ENCODE measurements at places on chromosomes 13 and 19. TPM values are rescaled to one million over a fixed set of nuclear protein-coding genes. Genes with fewer than 3 reads are reported as not detected.

GRCh38 chr13:37395544-37395943 lies 203.0 kb downstream of the POSTN start:
- DNase-seq, result no peak

The ATP4A gene
- polyA plus RNA-seq, result 0.41 TPM

DNA sequence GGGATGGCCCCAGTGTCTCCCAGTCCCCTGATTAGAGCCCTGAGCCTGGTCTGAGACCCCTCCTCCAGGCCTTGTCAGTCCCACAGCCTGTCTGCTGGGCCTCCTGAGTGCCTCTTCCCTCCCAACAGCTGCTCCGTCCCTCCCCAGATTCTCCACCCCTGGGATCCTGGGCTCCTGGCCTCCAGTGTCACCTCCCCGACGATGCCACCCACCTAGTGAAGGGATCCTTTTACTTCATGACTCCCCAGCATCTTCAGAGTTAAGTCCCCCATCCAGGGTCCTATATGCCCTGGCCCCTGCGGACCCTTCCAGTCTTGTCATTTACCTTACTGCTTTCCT lies 4.4 kb upstream of the PRX start:
- no peak for DNase-seq

- DNase-seq, result no peak
These were observed 15.4 kb upstream of the PRR19 start for GRCh38 chr19:42286349-42287016.

DNA sequence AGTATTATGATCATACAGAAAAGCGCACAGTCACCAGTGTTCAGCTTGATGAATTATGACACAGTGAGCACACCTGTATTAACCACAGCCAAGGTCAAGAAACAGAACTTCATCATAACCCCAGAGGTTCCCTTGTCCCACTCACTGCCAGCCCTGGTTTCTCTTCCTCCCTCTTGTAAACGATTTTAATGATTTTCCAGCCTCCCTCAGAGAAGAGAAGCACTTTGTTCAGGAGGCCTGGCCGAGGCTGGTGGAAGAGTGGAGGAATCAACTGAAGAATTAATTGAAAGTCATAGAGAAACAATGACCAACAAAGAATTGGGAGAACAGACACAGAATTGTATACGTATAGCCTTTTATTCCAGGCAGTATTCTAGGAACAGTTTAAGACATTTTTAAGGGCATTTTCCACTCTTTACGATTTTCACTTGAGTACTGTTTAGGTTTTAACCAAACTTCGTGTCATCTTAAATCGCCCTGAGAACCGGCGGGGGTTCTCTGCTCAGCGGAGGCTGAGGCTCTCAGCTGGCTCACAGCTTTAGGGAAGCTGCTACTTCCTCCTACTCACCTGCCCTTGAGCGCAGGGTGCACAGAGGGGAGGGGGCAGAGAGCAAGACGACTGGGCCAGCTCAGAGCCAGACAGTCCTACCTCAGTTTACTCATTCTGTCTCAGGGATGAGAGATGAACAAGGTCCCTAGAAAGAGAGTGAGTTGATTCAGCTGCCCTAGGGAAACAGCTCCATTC lies 108.6 kb downstream of the AKAP11 start:
- DNase-seq, result no peak

DNA sequence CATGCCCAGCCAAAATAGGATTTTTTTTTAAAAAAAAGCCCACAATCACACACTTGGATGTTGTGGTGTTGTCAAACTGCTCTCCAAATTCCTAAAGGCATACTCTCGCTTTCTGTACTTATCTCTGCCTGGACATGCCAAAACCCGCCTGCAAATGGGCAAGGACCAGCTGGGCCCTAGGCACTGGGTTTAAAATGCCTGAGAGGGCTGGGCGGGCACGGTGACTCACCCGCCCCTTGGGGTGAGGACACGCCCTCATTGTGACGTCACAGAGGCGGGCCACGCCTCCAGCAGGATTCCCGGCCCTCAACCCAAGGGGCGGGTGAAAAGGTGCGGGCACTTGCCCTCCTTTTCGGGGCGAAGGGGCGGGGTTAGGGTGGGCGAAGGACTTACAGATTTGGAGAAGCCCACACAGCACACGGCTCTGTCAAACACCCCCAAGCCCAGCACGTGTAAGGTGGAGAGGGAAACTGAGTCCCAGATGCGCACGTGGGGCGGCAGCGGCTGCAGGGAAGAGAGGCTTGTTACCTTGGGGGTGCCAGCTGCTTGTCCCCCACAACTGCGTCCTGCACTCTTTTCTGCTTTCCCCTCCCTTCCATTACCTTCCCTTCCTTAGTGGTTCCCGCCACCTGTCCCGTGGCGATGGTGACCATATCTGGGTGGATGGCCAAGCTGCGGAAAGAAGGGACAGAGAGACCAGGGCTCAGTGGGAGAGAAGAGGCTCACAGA lies 6.6 kb downstream of the EML2 start:
- peak; percentile 41 for DNase-seq

DNA sequence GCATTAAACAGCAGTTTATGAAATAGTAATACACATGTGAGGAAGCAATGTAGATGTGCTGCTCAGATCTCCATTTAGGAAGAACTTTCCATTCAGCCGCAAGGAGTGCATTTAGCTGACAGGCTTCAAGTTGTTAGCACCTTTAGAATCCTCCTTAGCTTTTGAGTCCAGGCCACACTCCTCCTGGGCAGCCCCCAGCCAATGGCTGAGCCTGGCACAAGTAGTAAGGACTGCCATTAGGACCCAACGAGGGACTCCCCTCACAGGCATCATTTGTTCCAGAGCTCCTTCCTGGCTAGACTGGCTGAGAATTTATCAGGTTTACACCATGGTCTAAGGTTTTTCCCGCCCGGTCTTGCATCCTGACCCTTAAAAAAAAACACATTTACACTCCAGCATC lies 201.4 kb downstream of the DIAPH3 start:
- DNase-seq, result no peak

GRCh38 chr13:63690672-63691071 lies 2275.0 kb upstream of the PCDH20 start:
- DNase-seq, result no peak

The ZNF431 gene
- 20.9 TPM for polyA plus RNA-seq

The PSG11 gene
- 0.36 TPM for polyA plus RNA-seq

The ZNF43 gene
- polyA plus RNA-seq, result 21.5 TPM

- DNase-seq, result peak; percentile 70
These were observed 3.1 kb upstream of the DACH1 start for GRCh38 chr13:71870100-71870499.

The POU2F2 gene
- polyA plus RNA-seq, result 20.6 TPM

DNA sequence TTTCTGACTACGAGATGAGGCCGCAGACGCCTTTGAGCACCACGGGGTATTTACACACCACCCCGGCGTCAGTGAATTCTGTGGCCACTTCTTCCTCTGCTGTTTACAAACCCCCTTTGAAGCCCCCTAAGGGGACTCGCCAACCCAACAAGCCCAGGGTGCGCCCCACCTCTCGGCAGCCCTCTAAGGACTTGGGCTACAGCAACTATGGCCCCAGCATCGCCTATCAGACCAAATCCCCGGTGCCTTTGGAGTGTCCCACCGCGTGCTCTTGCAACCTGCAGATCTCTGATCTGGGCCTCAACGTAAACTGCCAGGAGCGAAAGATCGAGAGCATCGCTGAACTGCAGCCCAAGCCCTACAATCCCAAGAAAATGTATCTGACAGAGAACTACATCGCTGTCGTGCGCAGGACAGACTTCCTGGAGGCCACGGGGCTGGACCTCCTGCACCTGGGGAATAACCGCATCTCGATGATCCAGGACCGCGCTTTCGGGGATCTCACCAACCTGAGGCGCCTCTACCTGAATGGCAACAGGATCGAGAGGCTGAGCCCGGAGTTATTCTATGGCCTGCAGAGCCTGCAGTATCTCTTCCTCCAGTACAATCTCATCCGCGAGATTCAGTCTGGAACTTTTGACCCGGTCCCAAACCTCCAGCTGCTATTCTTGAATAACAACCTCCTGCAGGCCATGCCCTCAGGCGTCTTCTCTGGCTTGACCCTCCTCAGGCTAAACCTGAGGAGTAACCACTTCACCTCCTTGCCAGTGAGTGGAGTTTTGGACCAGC lies 5.3 kb downstream of the SLITRK5 start:
- DNase-seq, result no peak

The PRKD2 gene
- polyA plus RNA-seq, result 28.9 TPM

- DNase-seq, result no peak
These were observed 33.0 kb upstream of the TSC22D1 start for GRCh38 chr13:44609137-44609536.

GRCh38 chr19:14795078-14795721 lies 16.8 kb upstream of the ADGRE2 start:
- no peak for DNase-seq

DNA sequence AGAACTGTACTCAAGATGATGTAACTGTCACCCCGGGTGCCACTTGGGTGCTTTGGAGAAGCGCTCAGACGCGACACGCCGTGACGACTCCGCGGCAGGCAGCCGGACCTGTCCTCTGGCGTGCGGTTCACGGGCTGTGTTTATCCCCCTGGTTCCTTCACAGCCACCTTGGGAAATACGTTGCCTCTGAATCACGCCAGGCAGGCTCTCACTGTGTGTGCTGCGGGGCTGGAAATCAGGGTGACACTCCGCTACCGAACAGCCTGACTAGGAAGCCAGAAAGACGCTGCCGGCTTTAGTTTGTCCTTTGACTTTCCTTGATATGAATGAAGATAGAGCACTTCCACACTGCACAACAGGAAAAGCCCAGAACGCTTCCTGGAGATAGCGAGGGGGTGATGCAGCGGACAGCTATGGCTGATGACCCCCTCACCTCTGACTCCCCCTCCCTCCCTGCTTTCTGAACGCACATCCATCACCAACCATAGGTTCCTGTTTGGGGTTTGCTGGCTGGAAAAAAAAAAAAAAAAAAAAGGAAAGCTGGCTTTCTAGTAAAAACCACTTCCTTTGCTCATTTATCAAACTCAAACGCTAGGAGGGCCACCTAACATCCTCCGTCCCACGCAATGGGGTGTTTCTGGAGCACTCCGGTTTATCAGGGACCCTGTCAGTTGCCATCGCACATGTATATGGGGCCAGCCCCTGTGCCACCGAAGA lies 3.7 kb upstream of the GP6 start:
- DNase-seq, result no peak

Measured in spinal cord (tissue), 10 donors.